ENCODE measurements at places on chromosomes 1 and 21.
A peak's percentile ranks its signal among the peaks of the same experiment; 100 is the strongest.

DNA sequence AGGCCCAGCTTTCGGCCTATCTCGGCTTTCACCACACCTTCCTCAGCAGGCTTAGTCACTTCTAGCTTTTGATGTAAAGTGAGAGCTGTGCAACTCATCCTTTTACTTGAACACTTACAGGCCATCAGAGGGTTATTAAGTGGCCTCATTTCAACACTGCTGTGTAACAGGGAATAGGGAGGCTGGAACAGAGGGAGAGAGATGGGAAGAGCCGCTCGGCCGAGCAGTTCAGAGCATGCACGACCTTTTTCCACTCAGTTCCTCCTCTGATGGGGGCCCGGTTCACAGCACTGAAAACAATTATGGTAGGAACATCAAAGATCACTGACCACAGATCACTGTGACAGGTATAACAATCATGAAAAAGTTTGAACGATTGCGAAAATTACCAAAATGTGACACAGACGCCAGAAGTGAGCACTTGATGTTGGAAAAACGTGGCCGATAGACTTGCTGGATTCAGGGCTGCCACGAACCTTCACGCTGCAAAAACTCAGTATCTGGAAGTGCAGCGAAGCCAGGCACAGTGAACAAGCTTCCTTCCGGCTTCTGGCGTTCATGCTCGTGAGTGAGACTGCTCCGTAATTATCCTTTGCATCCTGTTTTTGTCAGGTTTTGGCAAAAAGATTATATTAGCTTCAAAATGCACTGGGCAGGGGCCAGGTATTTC is 28.6 kb downstream of the AGPAT3 start:
- peak; percentile 76 for DNase-seq

GRCh38 chr1:15998929-15999328 is 5.1 kb upstream of the SRARP start:
- DNase-seq: no peak

DNA sequence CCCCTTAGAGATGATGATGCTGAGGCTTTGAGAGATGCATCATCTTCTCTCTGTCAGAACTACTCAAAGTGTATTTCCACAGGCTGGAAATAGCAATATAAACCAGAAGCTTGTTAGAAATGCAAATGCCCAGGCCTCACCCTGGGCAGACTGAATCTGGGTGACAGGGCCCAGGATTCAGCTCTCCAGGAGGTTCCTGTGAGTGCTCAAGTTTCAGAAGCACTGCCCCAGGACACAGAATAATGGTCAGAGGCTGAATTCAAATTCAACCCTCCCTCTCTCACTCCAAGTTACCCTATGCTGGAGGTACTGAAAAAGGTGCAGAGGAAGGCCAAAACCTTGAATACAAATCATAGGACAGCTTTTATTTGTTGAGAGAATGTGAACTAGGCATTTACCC is 98.5 kb upstream of the NGF start:
- DNase-seq: no peak

DNA sequence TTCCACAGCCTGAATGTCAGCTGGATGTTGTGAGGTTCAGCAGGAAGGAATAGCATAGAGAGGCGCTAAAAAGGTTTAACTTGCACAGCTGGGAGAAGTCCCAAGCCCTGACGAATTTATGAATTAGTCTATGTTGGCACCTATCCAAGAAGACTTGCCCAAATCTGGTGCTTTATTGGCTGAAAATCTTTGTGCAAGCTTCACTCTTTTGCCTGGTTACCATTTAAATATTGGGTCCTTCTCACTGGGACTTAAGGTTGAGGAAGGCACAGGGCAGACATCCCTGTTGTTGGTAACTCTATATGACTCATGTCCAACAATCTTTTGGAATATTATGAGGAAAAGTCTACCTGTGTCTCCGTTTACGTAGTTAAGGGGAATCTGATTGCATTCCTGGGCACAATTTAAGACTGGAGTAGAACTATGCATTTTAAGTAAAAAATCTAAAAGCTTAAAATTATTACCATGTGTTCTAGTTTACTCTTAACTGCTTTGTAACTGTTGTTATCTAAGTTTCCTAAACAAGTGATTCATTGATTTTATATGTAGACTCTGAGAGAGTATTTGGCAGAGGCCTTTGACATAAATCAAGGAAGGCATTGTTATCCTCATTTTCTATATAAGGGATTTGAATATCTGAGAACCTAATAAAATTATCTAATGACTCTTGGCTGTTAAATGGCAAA is 181.7 kb upstream of the DPYD start:
- no peak for DNase-seq

DNA sequence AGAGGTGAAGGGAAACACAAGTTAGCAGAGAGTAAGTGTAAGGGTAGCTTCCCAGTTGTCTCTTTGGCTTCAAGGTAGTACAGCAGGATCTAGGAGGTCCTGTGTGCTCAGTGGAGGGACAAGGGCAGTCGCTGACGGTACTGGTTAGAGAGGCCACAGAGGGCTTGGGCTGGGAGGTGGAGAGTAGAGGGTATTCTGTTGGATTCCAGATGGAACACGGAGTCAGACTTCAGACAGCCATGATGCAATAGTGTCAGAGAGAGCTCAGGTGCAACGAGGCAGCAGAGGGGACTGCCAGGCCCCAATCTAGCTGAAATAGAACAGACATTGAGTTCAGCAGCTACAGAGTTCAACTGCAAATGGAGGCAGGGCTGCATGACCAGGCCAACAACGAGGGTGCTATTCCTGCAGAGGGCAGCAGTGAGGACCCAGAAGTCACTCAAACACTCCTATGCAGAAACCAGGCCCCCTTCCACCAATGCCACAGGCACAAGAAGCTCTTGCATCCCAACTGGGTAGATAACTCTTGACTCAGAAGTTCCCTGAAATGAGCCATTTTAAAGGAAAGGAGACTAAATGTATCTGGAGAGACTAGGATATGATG is 325.0 kb upstream of the ESRRG start:
- DNase-seq: no peak

All from activated CD8-positive, alpha-beta memory T cell treated with anti-CD3 and anti-CD28 coated beads, Interleukin-2, amount 10 ng/mL, durations not matched to agents 7 days and 5 days (primary cell).